ENCODE measurements at places on chromosomes 4 and X.

- DNase-seq, result no peak
Observed at GRCh38 chr4:139210486-139210885, 33.5 kb upstream of the ELF2 start.

GRCh38 chr4:118905566-118905965 is 16.9 kb downstream of the SYNPO2 start:
- no peak for DNase-seq

DNA sequence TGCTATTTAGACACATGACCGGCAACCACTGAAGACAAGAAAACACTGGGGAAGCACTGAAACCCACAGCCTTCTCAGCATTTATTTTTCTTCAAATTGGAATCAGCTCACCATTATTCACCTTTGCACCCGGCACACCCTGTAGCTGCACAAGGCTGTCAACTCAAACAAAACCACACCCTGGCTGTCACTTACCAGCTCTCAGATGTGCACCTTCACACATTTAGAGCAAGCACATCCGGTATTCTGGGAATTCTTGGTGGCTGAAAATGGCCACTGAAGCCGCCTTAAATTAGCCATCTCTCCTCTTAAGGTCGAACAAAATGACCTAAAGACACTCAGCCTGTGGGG is 5.9 kb downstream of the ZFYVE28 start:
- peak; percentile 67 for DNase-seq

DNA sequence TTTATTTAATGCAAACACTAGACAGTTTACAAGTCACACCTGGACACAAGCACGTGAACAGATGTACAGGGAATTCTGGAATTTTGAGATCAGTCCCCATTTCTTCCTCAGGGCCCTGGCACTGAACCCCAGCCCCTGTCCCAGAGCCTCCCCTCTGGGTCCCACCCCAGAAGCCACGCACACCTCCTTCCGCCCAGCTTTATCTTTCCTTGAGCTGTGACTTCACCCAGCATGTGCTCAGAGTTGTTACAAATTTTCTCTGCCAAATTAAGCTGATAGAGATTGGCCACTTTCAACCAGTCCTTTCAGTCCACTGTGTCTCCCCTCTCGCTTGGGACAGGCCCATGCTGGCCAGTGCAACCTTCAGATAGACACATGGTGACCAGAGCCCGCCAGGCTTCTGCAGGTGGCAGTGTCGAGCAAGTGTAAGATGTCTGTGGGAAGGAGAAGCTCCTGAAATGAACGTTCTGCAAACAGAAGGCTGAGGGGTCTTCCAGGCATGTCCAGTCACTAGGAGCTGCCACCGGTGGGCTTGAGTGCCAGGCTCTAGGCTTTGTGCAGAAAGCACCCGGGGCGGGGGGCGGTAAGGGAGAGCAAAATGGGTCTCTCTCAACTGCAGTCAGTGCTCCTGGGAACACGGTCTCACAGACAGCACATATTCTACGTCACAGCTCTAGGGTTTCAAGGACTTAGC is 73.3 kb downstream of the MTMR1 start:
- no peak for DNase-seq

DNA sequence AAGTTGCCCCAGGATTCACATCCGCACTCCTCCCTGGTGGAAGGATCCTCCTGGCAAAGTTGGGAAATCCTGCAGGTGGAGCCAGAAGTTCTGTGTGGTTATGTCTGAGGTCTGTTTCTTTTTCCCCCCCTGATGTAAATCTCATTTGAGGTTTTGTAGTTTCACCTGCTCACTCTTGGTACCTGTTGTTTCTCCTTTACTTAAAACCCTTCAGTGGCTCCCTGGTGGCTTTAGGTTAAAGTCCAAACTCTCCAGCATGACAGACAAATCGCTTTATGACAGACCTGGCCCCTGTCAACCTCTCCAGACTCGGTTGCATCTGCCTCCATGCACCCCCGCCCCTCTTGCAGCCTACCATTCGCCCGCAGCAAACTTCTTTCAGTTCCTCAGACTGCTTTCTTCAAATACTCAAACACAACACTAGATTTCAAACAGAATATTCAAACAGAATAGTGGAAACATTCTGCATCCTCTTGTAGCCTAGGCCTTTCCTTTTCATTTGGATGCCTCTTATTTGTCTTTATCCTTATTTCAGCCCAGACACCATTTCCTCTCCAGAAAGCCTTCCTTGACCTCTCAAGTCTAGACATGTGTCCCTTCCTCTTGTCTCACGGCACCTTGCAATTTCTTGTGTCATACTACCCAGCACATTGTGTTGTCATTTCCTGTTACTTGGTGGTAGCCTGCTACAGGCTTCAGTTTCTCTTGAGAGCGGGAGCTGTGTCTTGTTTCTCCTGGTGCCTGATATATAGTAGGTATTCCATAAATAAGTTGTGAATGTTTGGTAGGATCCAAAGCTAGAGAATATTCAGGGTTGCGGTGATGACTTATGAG is 24.8 kb downstream of the IL13RA1 start:
- no peak for DNase-seq

DNA sequence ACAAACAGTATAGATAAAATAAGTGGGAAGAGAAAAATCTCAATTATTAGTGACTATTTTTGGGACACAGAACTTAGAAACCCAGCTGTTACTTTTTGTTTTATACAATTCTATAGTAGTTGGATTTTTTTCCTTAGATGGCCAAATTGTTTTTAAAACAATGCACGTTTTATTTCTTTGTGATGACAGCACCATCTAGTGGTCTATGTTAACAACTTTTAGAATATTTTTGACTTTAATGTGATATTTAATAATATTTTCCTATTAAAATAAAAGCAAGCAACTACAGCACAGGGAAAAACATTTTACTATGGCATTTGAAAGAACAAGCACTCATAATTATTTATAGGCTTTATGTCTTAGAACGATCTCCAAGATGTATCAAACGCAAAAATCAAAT is 5.6 kb upstream of the SMIM31 start:
- DNase-seq, result peak; percentile 40

- peak; percentile 71 for DNase-seq
Observed at GRCh38 chrX:47030339-47030738, 47.9 kb upstream of the RGN start.

- DNase-seq, result no peak
Observed at GRCh38 chr4:80295336-80295735, 28.9 kb downstream of the FGF5 start.
